Lower lobe of right lung (tissue), 2 donors: ENCODE measurements at places on chromosomes 13 and 19.

DNA sequence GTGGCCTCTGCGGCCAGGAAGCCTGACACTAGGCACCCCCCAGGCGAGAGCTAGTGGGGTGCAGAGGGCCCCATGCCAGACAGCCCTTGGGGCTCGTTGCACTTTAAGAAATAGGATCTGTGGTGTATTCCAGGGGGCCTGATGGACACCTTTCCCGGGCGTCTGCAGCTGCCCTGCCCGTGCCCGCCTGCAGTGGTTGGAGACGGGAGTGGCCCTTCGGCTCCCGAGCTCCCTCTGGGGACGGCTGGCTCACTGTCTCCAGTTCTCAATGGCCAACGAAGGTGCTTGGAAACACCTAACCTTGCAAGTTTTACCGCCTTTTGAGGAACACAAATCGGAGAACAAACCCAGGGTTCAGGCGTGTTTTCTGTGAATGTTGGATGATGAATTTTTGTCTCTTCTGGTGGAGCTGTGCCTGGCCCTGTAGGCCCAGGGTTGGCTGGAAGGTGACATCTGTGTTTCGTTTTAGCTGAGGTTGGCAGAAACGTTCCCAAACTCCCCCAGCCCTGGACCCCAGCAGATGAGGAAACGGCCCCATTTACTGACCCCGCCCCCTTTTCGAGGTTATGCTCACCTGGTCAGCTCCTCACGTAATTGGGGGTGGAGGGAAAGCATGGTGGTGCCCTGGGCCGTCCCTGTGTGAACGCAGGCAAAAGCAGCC lies 17.4 kb upstream of the NPAS1 start:
- DNase-seq: no peak

GRCh38 chr19:10836479-10837330 lies 693 bp upstream of the TMED1 start:
- DNase-seq: peak; percentile 92

DNA sequence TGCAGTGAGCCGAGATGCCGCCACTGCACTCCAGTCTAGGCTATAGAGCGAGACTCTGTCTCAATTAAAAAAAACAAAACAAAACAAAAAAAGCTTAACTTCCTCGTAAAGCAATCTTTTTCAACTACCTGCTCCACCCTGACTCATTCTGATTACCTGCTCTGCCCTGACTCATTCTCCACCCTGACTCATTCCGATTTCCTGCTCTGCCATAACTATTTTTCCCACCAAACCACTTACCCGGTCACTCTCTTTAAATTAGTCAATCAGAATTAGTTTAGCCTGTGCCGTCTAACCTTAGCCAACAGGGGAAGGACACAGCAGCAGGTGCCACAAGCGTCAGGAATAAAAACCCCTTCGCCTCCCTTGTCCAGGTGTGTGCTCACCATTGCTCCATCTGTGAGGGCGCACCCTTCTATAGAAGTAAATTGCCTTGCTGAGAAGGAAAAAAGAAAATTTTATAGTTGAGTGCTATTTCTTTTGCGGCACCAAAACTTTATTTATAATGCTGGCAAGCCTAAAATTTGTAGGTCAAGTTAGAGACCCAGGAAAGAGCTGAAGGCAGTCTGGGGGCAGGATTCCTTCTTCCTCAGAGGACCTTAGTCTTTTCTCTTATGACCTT lies 1.7 kb upstream of the IFT88 start:
- no peak for DNase-seq

GRCh38 chr13:50585674-50586413 lies 257.6 kb downstream of the DLEU7 start:
- DNase-seq: no peak

- no peak for DNase-seq
These were observed 64.3 kb downstream of the OLFM4 start for GRCh38 chr13:53092931-53093330.

DNA sequence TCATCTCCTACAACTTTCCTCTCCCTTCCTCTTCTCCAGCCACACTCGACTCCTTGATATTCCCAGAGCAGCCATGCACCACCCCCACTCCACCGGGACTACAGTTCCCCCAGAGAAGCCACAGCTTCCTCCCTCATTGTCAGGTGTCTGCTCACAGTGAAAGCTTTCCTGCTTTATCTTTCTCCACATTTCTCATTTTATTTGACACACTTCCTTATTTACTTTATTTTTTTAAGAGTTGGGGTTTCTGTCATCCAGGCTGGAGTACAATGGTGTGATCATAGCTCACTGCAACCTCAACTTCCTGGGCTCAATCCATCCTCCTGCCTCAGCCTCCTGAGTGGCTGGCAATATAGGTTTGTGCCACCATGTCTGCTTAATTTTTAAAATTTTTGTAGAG lies 464.6 kb downstream of the MYO16 start:
- no peak for DNase-seq
